Activated CD4-positive, alpha-beta T cell treated with anti-CD3 and anti-CD28 coated beads for 1 hour (primary cell): ENCODE measurements at places on chromosomes 1 and 21.

- no peak for DNase-seq
Observed at GRCh38 chr1:53850082-53850673, 12.1 kb upstream of the NDC1 start.

DNA sequence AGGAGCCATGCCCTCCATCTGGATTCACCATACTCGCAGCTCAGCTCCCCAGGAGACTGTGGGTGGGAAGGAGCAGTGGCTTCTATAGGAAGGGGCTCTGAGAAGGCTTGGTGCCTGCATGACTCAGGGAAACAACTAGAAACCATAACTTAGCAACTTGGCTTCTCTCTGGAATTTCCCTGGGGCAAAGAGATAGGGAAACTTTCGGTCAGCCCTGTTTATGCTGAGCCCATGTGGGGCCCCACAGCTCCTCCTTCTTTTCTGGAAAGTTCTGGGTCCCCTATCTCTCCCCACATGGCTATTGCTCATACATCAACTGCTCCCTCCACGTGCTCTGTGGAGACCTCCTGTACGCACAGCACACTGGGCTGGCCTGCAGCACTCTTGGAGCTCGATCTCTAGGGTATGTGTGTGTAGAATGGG, 39.3 kb downstream of the PLEKHA6 start:
- DNase-seq: no peak

DNA sequence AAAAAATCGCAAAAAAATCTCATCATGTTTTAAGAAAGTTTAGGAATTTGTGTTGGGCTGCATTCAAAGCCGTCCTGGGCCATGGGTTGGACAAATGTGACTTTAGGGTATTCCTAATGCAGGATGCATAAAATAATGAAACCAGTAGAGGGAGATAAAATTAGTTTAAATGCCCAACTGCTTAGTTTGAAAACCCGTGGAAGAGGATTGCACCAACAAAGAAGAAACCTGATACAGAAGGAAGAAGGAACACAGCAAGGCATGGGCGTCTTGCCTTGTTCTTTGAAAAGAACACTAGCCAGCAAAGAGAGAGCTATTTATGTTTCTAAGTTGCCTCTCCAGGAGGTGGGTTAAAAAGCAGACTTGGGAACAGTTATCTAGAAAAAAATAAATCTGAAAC, 37.9 kb downstream of the WDR3 start:
- no peak for DNase-seq

GRCh38 chr1:34162852-34163766, 1.9 kb downstream of the CSMD2 start:
- DNase-seq: no peak

DNA sequence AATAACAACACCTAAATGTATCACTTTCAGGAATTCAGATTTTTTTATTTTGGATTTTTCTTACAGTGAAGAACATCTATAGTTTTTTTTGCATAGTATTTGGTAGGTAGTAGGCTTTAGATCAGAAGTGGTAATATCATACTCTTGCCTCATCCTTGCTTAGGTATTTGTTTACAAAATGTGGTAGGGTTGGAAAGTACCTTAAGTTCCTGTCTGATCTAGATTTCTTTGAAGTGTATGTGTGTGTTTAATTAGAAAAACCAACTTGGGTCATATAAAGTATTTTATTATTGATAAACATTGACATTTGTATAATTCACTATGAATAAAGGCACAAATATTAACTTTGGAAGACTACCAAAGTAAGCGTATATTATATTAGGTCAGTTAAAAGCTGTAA, 85.3 kb upstream of the GPR88 start:
- DNase-seq: no peak

DNA sequence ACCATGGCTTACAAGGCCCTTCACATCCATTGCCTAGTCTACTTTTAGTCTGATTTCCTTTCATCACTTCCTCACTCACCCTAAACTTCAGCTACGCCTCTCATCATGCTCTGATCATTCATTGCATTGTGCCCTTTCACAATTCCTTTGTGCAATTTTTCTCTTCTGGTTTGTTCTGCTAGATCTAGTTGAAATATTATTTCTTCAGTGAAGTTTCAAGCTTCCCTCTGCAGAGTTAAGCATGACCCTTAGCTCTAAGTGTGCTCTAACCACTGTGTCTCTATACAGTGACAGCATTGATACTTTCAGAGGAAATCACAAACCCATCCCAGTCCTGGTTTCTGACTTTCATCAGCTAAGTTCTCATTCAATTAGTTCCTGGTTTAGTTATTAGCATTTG, 166.1 kb downstream of the PLA2G4A start:
- no peak for DNase-seq

DNA sequence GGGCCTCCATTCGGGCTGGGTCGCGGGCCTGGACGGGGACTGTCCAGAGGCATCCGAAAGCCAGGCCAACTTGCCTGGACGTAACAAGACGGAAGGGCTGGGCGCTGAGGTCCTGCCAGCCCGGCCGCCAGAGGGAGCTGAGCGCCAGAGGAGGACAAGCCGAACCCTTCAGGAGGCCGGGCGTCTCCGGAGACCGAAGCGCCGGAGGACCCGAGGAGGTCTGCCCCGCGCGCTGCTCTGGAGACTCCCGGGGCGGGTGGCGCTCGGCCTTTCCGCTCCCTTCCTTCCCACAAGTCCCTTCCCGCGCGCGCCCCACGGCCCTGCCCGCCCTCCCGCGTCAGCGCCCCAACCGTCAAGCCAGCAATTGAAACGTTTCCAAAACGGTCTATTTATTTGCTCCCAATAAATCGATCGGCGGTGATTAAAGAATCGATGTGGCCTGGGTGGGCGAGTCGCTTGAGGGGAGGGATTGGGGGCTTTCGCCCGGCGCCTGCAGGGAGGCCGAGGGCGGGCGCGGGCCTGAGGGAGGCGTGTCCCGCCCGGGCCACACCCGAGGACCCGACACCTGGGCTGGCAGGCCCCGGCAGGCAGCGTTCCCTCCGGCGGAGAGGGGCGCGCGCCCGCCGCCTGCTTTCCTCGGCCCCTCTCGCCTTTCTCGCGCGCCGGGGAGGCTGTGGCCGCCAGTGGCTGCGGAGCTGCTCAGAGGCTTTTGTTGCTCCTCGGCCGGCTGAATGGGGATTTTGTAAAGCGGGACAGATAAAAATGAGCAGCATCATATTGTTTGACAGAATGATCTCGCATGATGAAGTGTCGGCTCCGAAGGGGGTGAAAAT, 5.2 kb upstream of the FOXD3 start:
- no peak for DNase-seq

DNA sequence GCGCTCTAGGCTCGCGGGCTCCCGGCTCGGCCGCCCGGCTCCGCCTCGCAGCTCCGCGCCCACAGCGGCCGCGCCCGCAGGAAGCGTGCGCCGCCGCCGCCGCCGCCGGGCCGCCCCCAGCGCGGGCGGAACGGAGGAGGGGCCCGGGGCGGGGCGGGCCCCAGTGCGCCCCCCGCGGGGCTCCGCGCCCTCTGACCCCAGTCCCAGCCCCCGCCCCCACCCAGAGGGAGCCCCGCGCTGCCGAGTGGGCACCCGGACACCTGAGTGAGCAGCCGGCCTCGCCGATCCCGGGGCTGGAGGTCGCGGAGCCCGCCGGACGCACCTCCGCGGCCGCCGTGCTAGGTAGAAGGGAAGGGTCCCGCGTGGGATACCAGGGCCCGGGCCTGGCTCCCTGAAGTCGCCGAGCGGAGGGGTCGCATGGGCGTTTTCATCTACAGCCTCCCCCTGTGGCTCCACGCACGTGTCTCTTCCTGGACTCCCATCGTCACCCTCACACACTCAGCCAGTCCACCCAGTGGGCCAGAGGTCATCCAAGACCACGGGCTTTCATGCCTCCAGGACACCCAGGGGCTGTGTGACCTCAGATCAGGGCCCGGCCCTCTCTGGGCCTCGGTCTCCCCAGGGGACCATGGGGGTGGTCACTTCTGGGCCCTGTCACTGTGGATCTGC, at the start of gene SDC3:
Gene SDC3 (minus strand): TSS at position 63 of the 669 bp plus-strand sequence. CDS start 172 bp downstream, outside the sequence.
- DNase-seq: no peak

- DNase-seq: no peak
Observed at GRCh38 chr21:29091033-29091432, 17.6 kb upstream of the CCT8 start.

DNA sequence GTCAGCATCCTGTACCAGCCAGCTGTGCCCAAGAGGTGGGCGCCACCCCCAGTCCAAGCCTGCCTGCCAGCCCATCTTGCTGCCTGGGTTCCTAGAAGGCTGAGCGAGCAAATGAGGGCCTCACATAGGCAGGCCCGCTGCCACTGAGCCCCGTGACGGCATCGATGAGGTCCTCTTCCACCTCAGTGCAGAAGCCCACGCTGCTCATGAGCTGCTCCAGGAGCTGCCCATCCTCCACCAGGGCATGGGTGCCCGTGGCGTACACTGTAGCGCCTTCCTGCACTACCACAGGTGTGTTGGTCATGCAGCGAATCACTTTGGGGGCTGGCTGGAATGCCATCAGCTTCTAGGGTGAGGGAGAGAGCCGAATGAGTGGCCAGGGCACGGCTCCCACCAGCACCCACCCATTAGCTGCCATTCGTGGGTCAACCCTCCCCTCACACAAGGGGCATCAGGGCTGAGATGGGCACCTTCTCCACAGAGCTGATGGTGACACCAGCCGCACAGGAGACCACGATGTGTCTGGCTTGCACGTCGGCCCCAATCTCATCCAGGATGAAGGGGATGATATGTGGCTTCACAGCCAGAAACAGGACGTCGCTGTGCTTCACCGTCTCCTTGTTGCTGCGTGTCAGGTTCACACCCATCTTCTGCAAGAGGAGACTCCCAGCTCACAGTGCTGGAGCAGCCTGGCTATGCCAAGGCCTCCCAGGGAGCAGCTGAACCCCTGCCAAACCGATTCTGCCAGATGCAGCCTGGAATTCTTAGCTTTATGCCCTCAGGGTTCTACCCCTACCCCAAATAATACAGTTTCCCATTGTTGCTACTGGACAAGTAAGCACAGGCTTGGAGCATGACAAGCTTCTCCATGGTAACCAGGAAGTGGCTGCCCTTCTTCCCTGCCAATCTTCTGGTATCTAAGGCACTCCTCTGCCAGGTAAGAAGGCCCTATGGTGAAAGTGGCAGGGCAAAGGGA, 2.0 kb downstream of the PYCR2 start:
- DNase-seq: no peak

DNA sequence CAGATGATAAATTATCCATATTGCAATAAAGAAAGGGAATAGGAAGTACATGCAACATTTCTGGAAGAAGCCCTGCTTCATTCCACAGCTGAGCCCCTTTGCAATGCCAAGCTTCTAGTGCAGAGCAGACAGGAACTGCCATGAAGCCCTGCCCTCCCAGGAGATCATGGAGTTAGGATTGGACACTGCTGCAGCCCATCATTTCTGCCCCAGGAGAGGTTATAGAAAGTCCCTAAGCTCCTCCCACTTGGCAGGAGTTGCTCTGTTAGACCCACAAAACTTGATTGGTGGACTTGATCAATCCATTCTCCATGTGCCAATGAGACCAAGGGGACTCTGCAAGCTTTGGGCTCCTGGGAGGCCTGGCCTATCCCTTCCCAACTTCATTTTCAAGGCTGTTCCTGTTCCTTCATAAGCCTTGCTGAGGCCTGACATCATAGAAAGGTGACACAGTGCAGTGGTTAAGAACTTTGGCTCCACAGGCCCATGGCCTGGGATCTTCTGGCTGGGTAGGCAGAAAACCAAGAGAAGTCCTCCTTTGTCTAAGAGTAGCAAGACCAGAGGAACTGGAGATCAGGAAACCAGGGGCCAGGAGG, 1.3 kb upstream of the LAPTM5 start:
- no peak for DNase-seq

- DNase-seq: peak; percentile 56
Observed at GRCh38 chr1:6127587-6128163, 52.4 kb downstream of the CHD5 start.

DNA sequence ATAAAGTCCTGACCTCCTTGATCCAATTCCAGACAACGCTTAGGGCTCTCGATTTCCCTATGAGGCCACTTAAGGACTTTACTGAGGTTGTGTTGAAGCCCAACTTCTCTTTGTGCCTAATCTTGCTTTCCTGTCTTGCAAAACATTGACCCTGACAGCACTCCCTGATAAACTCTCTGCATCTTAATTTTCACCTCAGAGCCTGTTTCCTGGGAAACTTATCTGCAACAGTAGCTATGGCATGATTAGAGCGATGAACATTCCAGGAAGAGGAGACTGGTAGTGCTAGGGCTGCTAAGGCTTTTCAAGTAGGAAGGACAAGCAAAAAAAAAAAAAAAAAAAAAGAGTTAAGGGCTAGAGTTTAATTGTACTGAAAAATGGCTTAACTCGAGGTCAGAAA, 118.9 kb downstream of the RGS21 start:
- DNase-seq: no peak

- no peak for DNase-seq
Observed at GRCh38 chr1:175390081-175390481, 197.5 kb upstream of the KIAA0040 start.

- DNase-seq: no peak
Observed at GRCh38 chr1:67942274-67942673, 108.2 kb downstream of the DIRAS3 start.

- DNase-seq: no peak
Observed at GRCh38 chr1:215891266-215892057, 324.4 kb downstream of the KCTD3 start.

- no peak for DNase-seq
Observed at GRCh38 chr1:41724248-41724647, 194.5 kb downstream of the HIVEP3 start.

DNA sequence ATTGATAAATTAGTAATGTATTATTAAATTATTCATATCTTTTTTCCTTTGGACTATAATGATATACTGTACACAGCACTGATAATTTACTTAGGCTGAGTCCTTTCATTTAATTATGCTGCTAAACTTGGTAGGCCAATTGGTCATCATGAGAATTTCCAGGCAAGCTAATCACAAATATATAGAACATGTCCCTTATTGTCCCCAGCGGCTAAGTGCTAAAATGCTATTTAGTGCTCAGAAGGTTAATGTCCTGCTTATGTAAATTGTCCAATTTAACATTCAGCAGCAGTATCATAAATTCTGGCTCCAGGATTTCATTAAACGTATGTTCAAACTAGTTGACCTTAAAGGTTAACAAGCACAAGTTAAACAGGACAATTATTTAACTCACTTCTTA, 30.0 kb upstream of the RRP15 start:
- DNase-seq: no peak

DNA sequence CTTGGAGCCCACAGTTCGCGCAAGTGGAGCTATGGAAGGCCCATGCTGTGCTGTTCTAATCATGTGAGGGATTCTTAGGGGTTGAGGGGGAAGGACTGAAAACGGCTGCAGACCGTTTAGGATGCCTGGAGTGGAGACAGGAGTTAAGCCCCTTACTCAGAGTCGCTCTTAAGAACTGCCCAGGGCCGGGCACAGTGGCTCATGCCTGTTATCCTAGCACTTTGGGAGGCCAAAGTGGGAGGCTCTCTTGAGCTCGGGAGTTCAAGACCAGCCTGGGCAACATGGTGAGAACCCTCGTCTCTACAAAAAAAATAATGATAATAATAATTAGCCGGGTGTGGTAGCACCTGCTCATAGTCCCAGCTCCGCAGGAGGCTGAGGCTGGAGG, 1.1 kb downstream of the ZNF672 start:
- DNase-seq: no peak

DNA sequence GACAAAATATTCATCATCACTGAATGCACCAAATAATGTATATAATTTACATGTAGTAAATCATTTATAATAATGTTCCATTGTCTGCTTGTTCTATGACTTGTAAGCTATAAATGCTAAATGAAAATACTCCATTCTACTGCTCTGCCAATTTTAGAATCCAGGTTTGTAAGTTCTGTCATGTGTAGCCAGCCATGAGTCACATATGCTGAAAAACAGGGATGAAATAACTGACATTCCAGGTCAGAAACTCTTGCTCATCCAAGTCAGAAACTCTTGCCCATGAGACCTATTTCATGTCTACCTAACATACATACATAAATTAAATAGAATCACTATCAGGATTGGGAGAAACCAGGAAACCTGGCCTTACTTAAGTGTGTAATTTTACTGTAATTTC, 95.6 kb downstream of the ASH1L start:
- DNase-seq: no peak
